ENCODE measurements at places on chromosomes 4 and X.

- DNase-seq = no peak
Measured at GRCh38 chrX:16061296-16061695, 62.1 kb upstream of the GRPR start.

DNA sequence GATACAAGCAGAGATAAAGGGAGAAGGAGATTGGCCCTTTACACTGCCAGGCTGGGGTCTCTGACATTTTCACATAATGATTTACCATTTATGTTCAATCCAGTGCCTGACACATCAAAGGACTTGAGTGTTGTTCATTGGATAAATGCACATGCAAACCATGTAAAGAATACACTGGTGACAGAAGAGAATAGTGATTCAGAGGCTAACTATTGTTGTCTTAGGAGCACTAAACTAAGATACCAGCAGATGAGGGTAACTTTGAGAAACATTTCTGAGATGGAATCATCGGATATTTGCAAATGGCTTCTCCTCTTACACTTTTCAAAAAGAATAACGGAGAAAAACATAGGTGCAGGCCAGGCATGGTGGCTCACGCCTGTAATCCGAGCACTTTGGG is 67.3 kb upstream of the HHIP start:
- DNase-seq = no peak

- DNase-seq = no peak
Measured at GRCh38 chr4:102007959-102008425, 217.5 kb downstream of the BANK1 start.

DNA sequence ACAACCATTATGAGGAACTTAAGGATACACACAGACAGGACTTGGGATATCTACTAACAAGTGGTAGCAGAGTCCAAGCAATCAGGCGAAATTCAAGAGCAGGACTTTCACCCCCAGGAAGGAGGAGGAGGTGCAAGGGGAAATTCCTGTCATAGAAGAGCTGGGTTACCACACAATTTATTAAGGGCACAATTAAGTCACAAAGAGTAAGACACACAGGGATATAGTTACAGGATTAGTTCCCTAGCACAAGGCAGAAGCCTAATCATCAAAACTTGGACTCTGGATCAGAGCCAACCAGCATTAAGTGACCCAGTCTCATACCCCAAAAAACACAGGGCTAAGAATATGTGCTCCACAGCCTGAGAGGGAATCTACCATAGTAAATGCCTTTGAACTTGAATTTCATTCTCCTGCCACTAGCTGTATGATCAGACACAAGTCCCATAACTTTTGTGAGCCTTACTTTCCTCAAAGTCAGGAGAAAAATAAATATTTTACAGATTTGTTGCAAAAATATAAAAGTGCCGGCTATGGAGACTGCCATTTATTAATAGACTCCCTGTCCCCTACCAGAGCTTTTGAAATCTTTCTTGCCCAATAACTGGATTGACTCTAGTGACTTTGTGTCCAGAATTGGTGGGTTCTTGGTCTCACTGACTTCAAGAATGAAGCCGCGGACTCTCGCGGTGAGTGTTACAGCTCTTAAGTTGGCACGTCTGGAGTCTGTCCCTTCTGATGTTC is 87.0 kb downstream of the SYNPO2 start:
- DNase-seq = no peak

DNA sequence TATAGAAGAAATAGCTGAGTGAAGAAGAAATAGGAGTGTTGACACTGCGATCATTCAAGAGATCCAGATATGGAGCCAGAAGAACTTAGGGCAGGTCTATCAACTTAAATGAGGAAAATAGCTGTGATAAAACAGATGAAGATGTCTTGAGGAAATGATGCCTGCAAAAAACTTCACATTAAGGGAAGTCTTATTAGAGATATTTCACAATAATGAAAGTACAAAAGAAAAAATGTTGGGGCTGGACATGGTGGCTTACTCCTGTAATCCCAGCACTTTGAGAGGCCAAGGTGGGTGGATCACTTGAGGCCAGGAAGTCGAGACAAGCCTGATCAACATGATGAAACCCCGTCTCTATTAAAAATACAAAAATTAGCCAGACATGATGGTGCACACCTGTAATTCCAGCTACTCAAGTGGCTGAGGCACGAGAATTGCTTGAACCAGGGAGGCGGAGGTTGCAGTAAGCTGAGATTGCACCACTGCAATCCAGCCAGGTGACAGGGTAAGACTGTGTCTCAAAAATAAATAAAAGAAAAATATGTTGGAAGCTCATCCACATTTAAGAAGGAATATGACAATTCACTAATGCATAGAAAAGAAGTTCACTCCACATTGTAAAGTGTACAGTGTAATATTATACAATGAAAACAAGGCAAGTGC is 56.3 kb downstream of the PKD2 start:
- no peak for DNase-seq

- no peak for DNase-seq
Measured at GRCh38 chr4:55096619-55097018, 28.8 kb downstream of the KDR start.

DNA sequence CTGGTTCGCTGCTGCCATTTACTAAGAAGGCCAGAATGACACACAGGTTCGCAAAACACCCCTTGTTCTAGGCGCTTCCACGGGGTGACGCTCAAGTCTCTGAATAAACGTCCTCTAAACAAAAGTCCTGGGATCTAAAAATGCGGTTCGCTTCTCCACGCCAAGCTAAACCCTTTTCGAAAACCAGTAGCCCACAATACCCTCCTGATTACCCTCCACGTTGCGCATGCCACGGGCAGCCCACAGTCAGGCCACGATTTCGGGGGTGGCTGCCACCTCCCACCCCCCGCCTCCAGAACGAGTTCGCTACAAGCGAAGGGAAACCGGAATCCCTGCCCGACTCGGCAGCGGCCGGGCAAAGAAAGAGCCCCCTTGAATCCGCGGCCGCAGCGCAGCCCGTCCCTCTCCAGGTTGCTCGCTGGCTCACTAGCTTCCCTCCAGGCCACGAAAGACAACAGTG is 423 bp downstream of the RPL39 start:
- DNase-seq = peak; percentile 49

DNA sequence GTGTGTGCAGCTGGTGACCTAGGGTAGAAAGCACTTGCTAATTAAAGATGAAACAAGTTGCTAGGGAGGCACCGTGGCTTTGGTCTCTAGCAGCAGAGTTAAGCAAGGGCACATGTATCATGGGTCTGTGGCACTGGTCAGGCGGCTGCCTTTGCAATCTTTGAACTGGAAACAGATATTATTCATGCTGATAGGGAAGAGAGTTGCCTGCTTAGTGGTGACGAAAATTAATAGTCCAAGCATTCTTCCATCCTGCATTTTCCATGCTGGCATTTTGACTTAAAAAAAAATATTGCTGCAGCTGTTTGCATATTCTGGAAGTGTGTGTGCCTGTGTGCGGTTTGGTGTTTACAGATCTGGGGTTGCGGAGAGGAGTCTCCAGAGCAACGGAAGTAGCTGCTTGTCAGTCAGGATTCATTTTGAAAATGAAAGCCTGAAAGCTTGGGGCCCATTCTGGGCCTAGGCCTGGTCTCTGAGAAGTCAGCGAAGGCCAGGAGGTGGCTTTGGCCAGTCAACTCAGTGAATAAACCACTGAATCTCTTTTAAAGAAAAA is 2.3 kb upstream of the SOWAHD start:
- DNase-seq = no peak

GRCh38 chr4:141786946-141787345 is 150.6 kb downstream of the IL15 start:
- DNase-seq = no peak

DNA sequence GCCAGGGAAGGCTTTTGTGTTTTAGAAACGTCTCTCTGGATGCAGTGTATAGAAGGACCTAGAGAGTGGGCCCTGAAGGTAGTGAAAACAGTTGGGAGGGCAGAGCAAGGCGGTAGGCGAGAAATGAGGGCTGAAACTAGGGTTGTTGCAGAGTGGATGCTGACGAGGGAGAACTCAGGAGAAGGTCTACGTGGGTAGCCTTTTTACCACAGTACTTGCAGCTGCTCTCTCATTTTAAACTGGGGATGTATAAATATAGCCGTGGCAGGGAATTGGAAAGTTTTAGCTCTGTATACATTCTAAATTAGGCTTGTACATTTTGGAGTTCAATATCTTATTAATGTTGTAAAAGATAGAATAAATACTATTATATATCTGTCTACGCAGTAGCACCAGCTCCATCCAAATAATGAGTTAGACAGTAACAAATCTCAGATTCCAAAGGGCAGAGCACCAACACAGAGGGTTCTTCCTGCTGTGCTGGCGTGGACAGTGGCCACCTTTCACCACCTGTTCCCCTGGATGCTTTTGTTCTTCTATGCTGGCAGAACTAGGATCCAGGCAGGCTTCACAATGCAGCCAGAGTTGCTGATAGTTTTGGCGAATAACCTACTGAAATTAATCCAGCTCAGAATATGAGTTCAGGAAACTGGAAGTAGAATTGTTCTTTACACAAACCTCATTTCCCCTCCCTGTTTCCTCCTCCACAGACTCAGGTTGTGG is 31.7 kb downstream of the CCNG2 start:
- DNase-seq = no peak

DNA sequence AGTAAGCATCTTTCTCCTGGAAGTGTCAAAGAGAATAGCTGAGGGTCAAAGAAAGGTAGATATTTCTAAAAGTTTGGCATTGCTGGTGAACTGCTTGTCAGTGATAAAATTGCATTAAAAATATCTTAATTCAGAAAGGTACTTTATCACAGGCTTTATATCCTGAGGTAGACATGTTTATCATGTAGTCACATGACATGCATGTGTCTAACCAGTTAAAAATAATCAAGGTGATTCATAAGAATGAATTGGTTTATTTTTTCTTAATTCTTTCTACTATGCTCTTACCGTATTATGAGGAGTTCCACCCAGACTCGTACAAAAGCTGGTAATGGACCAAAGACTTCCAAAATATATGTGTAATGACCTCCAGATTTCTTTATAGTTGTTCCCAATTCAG is 6.1 kb downstream of the SLC7A11 start:
- DNase-seq = no peak

- DNase-seq = no peak
Measured at GRCh38 chr4:123786163-123786915, 389.7 kb downstream of the SPRY1 start.

DNA sequence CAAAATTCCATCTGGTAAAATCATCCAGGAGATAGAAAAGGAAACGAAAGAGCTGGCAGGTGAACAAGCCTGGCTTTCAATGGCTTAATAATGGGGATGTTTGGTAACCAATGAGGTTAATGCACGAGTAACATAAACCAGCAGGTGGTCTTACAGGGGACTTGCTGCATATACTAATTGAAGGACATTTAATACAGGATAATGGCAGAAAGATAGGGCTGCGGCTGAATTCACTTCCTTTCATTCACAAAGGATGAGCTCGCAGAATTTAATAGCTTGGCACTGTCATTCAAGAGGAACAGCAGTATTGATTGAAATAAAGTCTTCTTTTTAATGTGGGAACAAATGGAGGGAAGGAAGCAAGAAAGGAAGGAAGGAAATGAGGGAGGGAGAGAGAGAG is 156.3 kb upstream of the RAI2 start:
- DNase-seq = no peak

DNA sequence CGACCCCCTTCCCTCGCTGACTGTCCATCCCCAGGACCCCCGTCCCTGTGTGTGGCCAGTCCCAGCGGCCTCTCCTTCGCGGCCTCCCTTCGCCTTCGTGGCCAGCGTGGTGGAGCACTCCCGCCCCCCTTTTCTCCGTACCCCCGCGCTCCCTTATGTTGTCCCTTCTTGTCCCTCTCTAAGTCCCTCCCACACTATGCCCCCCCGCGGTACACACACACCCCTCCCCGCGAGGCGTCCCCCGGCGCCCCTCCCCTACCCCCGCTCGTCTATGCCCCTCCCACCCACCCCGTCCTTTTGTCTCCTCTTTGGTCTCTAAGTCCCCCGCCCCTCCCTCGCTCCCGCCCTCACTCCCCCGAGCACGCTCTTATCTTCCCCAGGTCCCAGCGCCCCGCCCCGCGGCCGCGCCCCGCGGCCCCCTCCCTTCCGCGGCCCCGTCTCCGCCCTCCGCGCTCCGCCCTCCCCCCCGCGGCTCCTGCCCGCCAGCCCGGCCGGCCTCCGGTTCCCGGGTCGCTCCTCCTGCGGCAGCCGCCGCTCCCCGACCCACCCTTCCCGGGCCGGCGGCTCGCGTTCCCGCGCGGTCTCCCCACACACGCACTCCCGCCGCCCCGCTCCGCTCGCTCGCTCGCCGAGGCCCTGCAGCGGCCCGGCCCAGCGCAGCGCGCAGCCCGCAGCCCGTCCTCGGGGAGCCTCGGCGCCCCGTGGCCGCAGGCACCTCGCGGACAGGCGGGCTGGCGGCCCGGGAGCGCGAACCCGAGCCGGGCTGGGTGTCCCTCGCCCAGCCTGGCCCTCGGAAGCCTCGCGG is 26.3 kb downstream of the UTP14A start:
- DNase-seq = peak; percentile 93

GRCh38 chr4:94336303-94336702 is 6.3 kb downstream of the HPGDS start:
- DNase-seq = no peak

GRCh38 chr4:108700081-108700757 is 49.8 kb downstream of the OSTC start:
- DNase-seq = no peak

DNA sequence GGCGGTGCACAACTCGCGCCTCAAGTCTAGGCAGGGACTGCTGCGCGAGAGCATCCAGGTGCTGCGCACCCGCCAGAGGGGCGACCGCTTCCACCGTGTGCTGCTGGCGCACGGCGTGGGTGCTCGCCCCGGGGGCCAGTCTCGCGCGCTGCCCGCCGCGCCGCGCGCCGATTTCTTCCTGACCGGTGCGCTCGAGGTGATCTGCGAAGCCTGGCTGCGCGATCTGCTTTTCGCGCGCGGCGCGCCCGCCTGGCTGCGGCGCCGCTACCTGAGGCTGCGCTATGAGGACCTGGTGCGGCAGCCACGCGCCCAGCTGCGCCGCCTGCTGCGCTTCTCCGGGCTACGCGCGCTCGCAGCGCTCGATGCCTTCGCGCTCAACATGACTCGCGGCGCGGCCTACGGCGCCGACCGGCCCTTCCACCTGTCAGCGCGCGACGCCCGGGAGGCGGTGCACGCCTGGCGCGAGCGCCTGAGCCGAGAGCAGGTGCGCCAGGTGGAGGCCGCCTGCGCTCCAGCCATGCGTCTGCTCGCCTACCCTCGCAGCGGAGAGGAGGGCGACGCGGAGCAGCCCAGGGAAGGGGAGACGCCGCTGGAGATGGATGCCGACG is 1.3 kb downstream of the CHST7 start:
- DNase-seq = no peak

DNA sequence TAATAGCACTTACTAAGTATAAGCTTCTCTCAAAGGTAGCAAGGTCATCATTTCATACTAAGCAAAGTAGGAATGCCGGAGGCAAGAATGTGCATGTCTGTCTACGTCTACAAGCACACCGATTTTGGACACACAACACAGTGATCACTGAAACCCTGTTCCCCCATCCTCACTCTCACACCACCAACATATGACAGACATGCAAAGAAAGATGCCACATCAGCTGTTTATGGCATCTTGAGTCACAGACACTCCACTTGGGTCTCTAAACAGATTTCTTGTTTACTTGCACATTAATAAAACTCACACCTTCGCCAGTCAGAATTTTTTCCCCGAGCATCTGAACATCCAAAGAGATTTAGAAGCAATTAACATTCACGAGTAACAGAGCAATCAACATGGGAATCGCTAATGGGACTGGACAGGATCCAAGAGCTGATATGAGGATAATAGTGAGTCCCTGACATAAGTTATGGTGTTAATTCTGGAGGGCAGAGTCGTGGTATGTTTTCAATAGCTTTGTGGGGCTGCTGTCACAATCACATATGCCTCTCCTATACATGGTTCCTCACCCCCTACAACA is 324.1 kb downstream of the DHX15 start:
- DNase-seq = no peak

Data from left hindlimb (tissue), 1 donor.